ENCODE measurements at places on chromosomes 2 and 18.

DNA sequence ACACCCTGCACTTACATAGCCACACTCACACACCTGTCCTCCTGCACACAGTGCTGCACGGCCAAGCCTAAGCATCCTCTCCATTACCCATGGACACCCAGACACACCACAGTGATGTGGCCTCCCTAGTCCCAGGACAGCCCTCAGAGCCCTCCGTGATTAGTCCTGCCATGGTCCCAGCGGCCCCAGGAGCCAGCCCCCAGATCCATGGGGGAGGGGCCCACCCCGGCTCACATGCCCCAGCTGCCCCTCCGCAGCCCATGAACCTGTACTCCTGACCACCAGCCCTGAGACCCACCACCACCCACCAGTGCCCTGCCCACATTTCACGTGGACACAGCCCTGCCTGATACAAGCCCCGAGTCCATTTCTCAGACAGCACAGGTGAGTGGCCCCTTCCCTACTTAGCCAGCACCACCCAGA, 8.1 kb upstream of the DUSP2 start:
- no peak for DNase-seq

DNA sequence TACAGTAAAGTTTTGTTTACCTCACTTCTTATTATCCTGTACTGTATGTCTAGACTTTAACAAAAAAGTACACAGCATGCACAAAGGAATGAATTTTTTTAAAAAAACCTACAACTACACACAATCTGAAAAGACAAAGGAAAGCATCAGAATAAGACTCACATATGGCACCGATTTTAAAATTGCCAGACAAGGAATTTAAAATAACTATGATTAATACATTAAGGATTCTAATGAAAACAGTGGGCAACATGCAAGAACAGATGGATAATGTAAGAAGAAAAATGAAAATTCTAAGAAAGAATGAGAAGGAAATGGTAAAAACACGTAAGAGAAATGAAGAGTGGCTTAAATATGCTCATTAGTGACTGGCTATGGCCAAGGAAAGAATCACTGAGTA, 638.2 kb downstream of the FBXO15 start:
- DNase-seq, result no peak

DNA sequence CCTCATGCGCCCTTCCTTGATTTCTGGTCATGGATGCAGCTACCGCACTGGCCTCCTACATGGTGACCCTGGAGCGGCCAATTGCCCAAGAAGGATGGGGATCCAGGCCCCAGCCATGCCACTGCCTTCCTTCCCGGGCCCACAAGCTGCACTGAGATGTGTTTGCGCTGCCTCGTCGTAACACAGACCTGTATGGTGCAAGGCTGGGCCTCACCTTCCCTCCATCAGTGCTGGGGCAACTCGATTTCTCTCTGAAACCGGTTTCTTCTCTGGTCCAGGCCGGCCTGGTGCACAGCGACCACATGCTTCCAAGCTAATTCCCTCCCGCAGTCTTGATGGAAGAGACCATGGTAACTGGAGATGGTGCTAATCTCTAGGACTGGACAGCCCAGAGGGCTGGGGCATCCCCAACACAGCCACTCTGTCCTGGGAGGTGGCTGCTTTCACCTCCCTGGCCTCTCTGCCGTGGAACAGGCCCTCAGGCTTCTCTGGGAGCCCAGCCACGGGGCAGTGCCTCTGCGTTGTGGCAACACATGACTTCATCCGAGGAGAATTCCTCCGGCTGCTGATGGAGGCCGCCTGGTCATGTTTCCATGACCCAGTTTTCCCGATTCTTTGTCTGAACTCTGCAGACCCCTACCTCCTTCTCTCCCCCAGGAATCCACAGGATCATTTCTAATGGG, 184.2 kb downstream of the GLI2 start:
- DNase-seq, result peak; percentile 91

GRCh38 chr2:110114831-110115255, 779 bp downstream of the MALL start:
- DNase-seq, result no peak

- peak; percentile 75 for DNase-seq
These were observed 77.5 kb upstream of the SALL3 start for GRCh38 chr18:78901923-78902794.

- DNase-seq, result no peak
These were observed 222.7 kb downstream of the CYRIA start for GRCh38 chr2:16442971-16443370.

DNA sequence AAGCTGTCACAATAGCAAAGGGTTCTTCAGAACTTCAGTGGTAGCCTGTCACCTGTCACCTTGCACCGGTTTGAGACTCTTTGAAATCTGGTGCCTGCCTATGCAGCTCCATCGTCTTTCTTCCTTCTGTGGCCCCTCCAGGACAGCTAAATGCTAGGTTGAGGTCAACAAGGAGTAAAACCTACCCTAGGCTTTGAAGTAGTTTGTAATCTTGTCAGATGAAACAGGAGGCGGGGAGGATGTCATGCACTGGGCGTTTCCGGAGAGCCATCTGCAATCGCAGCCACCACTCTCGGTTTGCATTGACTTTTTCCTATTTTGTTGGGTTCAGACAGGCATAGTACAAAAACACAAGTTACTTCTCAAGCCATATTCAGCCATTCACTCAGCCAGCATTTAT, 116.7 kb downstream of the LPIN1 start:
- DNase-seq, result no peak

Measured in osteocyte (in vitro differentiated cells).